A172 (cell line): ENCODE measurements at places on chromosomes 6 and 20. TPM values are rescaled to one million over a fixed set of nuclear protein-coding genes. Genes with fewer than 3 reads are reported as not detected.

RAMACL gene
- total RNA-seq = 0.19 and 1.2 TPM in 2 replicates

ANGPT4 gene
- 0.05 TPM in 1 of 2 replicates, not detected in the other for total RNA-seq

TBP gene
- total RNA-seq = 15.1 and 20.2 TPM in 2 replicates

PHF1 gene
- total RNA-seq = 36.0 and 40.8 TPM in 2 replicates

B3GALT4 gene
- total RNA-seq = 0.07 TPM in 2 replicates

PTPRK gene
- total RNA-seq = 41.8 and 44.1 TPM in 2 replicates

KCNB1 gene
- total RNA-seq = 0.31 and 0.41 TPM in 2 replicates

EDN1 gene
- total RNA-seq = 24.0 and 28.5 TPM in 2 replicates

DSP gene
- total RNA-seq = 39.5 and 40.9 TPM in 2 replicates

TNFRSF6B gene
- total RNA-seq = 2.4 and 3.4 TPM in 2 replicates

UBE2C gene
- total RNA-seq = 206 and 210 TPM in 2 replicates

RAB44 gene
- total RNA-seq = not detected in 2 replicates
